CD4-positive, alpha-beta memory T cell (primary cell): ENCODE measurements at places on chromosomes 4 and X.

- DNase-seq, result no peak
Observed at GRCh38 chr4:89175611-89176010, 64.3 kb downstream of the TIGD2 start.

- peak; percentile 64 for DNase-seq
Observed at GRCh38 chrX:19799319-19800182, 87.8 kb downstream of the SH3KBP1 start.

DNA sequence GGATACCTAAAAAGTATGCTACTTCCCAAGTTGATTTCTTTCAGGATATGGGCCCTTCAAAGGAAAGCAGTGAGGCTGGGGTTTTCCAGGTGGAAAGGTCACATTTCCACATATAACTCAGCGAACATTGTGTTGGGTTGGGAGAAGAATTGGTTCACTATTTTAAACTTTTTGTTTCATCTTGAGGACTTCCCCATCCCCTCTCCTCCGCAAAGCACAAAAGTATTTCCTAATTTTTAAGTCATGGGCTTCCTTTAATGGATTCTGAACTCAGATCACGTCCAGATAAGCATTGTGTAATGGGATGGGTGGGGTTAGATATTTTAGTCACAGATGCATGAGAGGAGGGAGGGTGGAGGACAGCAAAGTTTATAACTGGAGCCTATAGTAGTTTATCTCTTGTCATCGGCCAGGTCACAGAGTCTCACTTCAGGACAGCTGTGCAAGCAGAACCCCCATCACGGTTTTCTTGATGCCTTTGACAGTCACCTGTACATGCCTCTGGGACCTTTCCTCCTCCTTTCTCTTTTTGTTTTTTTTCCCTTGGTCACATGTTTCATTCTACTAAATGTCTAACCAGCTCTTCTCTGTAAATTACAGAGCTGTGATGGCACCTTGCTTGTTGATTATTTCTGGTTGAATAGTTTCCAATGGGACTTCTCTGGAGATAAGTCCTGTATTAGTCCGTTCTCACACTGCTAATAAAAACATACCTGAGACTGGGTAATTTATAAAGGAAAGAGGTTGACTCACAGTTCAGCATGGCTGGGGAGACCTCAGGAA lies 115.4 kb downstream of the PTTG2 start:
- no peak for DNase-seq

DNA sequence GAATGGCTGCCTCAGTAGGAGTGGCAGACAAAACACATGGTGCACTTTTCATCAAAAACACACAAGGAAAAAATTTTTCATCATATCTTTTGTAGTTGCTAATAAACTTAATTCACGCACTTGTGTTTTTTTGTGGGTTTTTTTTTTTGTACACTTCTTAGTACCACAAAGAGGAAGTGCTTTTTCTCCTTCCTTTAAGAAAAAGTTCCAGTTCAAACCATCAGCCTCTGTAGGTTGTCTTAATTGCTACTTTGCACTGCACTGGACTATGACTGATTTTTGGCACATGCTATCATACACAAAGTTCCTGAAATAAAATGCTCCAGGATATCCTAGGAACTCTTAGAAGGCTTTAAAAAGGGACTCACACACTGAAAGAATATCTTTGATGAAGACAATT lies at the start of gene PHEX:
PHEX (plus strand) TSS at position 242 of the 400 bp plus-strand sequence. CDS start 681 bp downstream, outside the sequence.
- DNase-seq, result no peak

- DNase-seq, result no peak
Observed at GRCh38 chrX:19981947-19982346, 8.9 kb downstream of the BCLAF3 start.

DNA sequence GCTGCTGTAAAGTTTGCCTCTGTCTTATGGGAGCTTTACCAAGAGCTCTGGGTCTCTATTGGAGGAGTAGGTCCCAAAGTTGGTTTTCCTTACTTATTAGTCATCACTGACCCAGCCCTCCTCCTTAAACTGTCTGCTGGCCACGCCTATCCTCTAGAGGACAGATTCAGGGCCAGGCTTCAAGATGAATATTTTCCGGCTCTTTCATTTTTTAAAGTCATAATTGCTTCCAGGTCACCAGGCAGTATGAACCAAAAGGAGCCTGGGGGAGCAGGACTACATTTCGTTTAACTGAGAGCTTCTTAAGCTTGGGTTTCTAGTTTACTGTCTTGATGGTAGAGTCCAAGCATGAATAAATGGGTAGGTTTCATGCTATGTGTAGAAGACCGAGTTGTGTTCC lies 13.7 kb downstream of the BCORL1 start:
- DNase-seq, result no peak

- DNase-seq, result no peak
Observed at GRCh38 chr4:68907245-68907644, 44.4 kb downstream of the UGT2A3 start.

GRCh38 chr4:95672811-95673210 lies 124.0 kb upstream of the UNC5C start:
- DNase-seq, result no peak

GRCh38 chr4:79958466-79959264 lies 114.4 kb downstream of the ANTXR2 start:
- no peak for DNase-seq

DNA sequence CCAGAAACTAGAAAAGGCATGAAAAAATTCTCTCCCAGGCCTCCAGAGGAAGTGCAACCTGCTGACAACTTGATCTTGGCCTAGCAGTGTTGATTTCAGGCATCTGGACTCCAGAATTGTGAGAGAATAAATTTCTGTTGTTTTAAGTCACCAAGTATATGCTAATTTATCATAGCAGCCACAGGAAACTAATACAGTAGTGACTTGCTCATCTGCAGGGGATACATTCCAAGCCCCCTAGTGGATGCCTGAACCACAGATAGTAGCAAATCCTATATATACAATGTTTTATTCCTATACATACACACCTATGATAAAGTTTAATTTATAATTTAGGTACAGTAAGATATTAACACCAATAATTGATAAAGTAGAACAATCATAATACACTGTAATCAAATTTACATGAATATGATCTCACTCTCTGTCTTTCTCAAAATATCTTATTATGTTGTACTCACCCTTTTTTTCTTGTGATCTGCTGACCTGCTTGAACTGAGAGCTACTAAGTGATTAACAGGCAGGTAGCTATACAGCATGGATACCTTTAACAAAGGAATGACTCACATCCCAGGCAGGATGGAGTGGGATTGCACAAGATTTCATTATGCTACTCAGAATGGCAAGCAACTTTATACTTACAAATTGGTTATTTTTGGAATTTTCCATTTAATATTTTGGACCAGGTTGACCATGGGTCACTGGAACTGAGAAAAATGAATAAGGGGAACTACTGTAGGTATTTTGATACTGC lies 501.1 kb downstream of the KCNIP4 start:
- DNase-seq, result no peak

- DNase-seq, result no peak
Observed at GRCh38 chr4:125741825-125742452, 427.2 kb downstream of the FAT4 start.

- DNase-seq, result no peak
Observed at GRCh38 chr4:8900588-8900987, 28.9 kb upstream of the HMX1 start.

DNA sequence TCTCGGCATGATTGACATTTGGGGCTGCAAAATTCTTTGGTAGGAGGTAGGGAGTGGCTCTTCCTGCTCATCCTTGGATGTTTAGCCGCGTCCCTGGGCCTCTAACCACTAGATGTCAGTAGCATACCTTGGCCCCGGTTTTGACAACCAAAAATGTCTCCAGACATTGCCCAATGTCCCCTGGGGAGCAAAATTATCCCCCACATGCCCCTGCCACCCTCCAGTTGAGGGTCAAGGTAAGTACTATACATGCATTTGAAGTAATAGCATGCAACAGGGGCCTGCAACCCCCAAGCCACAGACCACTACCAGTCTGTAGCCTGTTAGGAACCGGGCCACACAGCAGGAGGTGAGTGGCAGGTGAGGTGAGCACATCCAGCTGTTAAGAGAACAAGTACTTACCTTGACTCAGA lies 17.6 kb upstream of the KIAA1210 start:
- DNase-seq, result no peak

DNA sequence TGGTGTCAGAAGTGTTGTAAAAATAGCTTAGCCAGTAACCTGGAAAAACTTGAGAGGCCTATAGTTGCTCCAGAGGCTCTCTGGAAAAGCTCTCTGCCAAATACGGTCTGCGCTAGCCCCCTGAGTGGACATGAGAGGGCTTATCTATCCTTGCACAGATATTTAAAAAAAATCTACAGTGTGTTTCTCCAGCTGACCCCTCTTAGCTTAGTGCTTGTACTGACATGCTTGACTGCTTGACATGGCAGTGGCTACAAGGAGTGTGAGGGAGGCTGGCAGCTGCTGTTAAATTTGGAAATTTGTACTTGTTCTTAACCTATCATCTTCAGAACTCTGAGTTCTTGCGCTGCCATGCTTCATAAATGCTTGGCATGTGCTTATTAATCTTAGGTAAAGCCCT lies 229.2 kb downstream of the RBMX2 start:
- DNase-seq, result no peak

GRCh38 chrX:127138218-127138617 lies 318.7 kb downstream of the PRR32 start:
- DNase-seq, result no peak

GRCh38 chr4:162852642-162853041 lies 314.0 kb downstream of the NAF1 start:
- DNase-seq, result no peak

- DNase-seq, result no peak
Observed at GRCh38 chr4:22683726-22684125, 9.0 kb upstream of the GBA3 start.

GRCh38 chrX:54089191-54089590 lies 44.9 kb upstream of the PHF8 start:
- DNase-seq, result no peak
